ENCODE measurements at places on chromosomes 11 and 22.

DNA sequence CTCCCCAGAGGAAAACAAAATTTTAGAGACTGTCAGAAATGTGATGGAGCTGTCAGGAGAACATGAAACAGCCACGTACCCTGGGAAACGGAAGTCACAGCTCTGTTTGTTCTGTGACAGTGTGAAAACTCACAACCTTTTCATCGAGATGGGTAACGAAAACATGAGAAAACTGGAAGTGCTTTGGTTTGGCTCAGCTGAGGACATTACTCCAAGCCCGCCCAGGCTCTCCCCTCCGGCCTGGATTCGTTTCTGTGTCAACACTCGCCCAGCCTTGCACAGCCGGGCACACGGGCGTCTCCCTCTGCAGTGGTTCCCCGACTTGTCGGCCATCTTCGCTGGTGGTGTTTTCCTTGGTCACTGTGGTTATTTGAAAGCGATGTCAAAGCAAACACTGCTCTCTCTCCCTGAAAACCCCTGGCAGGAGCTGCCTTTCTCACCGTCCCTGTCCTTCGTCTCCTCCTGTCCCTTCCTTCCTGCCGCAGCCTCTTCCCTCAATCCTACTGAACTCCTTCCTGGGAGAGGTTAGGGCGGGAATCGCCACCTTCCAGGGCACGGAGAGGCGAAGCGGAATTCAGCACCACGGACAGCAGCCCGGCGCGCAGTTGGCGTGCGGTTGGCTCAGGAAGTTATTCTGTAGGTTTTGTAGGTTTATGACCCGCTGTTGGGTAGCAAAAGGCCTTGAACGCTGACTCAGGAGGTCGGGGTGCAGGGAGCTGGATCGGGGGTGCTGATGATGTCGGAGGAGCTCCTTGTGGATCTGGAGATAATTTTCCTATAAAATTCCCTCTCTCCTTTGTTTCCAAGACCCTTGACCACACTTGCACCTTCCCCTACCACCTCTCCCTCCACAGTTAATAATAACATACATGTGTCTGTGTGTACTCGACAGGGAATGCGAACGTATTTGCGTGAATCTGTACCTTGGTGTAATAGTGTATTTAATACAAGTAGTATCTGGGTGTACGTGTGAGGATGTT is 13.1 kb upstream of the RPS19BP1 start:
- no peak for DNase-seq

DNA sequence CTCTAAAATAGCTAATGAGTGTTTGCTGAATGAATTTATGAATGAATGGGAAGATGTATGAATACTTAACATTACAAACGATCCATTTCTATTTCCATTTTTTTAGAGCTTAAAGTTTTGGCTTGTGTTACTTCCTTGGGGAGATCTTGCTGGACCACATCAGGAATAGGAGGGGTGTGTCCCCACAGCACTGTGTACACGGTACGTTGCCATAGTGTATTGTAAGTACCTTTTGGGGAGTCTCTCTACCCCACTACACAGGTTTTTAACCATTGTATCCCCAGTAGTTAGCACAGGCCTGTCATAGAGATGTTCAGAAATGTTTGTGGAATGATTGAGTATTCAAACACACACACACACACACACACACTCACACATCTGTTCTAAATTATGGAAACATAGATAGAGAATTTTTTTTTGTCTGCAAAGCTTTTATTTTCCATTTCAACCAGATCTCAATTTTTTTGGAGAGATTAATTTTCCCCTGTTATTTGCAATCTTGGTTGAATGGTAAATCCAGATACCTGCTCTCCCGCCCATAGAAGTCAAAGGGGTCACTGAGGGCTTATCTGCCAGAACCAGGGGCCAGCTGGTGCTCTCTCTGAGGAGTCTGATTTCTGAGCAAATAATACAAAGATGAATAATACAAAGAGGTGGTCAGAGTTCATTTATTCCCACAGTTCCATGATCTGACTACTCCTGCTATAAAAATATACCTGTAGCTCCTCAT is 471.0 kb downstream of the INSC start:
- DNase-seq = no peak

- DNase-seq = peak; percentile 75
Measured at GRCh38 chr22:28029201-28029948, 110.3 kb upstream of the PITPNB start.

- DNase-seq = peak; percentile 23
Measured at GRCh38 chr11:71452199-71453036, 585 bp upstream of the NADSYN1 start.
